ENCODE measurements at places on chromosomes 2 and 18.

DNA sequence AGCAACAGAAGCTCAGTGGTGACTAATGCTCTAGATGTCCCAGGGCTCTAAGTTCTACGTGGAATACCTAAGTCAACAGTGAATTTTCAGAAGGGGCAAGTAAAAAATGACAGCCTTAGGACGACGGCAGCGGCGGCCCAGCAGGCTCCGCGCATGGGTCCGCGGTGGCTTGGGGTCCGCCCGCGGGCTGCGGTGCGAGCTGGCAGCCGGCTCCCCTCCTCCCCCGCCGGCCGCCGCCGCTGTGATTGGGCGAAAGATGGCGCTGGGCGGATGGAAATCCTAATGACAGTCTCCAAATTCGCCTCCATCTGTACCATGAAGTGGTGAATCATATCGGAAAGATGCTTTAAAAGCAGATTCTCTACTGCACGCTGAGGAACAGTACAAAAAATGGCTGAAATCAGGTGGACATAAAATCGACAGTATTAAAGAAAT is 74.7 kb downstream of the HNRNPLL start:
- DNase-seq: peak; percentile 17

- no peak for DNase-seq
These were observed 89.2 kb downstream of the SH3RF3 start for GRCh38 chr2:109218087-109218791.

- DNase-seq: no peak
These were observed 6.6 kb upstream of the MTHFD2 start for GRCh38 chr2:74191596-74192380.

DNA sequence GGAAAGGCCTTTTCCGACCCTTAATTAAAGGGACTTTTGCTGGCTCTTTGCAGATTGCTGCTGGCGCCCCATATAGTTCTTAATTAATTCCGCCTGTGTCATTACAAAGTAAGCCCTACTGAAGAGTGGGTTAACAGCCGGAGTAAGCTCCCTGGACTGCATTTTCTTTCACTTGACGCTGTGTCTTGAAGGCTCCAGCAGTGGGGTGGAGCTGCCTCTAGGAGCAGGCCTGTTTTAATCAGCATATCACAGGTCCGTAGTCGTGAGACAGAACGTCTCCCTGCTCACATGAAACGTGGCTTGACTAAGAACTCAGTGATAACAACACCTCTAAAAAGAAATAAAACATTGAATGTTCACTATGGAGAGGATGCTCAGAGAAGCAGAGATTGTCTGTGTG is 329.9 kb upstream of the RAB12 start:
- DNase-seq: no peak

- DNase-seq: no peak
These were observed 964 bp downstream of the ZBTB7C start for GRCh38 chr18:48408111-48408726.

- DNase-seq: no peak
These were observed 36.8 kb downstream of the ADAM23 start for GRCh38 chr2:206480161-206480560.

GRCh38 chr2:26187114-26187513 is 14.2 kb downstream of the GAREM2 start:
- DNase-seq: no peak

GRCh38 chr18:45565280-45565970 is 49.9 kb upstream of the SLC14A2 start:
- no peak for DNase-seq

GRCh38 chr18:77984178-77984577 is 734.5 kb downstream of the GALR1 start:
- no peak for DNase-seq

- no peak for DNase-seq
These were observed 98.2 kb downstream of the DYSF start for GRCh38 chr2:71551631-71551915.

- DNase-seq: peak; percentile 53
These were observed 95.9 kb upstream of the MBOAT2 start for GRCh38 chr2:9099341-9099751.

GRCh38 chr2:204234879-204235278 is 298.3 kb downstream of the ICOS start:
- DNase-seq: no peak

GRCh38 chr2:54240515-54241469 is 15.2 kb downstream of the TSPYL6 start:
- no peak for DNase-seq

GRCh38 chr2:112033600-112033999 is 21.5 kb upstream of the TMEM87B start:
- peak; percentile 67 for DNase-seq

GRCh38 chr2:3522961-3523421 is 3.7 kb upstream of the ADI1 start:
- no peak for DNase-seq

GRCh38 chr2:64632835-64633819 is 20.6 kb downstream of the SERTAD2 start:
- DNase-seq: no peak

GRCh38 chr18:35467624-35468016 is 30.1 kb downstream of the INO80C start:
- DNase-seq: no peak

DNA sequence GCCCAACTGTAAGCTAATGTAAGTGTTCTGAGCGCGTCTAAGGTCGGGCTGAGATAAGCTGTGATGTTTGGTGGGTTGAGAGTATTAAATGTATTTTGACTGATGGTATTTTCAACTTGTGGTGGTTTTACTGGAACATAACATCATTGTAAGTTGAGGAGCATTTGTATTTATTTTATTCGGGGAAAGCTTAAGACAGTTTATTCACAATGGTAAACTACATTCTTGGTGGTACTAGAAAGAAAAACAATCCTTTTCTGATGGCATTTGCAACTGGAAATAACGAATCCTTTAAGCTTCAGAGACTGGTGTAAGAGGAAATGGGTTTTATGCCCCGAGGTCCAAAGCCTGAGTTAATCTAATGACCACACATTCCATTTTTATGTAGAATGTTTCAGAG is 283.3 kb upstream of the NETO1 start:
- DNase-seq: no peak

GRCh38 chr2:211833582-211834279 is 704.9 kb downstream of the ERBB4 start:
- DNase-seq: no peak

DNA sequence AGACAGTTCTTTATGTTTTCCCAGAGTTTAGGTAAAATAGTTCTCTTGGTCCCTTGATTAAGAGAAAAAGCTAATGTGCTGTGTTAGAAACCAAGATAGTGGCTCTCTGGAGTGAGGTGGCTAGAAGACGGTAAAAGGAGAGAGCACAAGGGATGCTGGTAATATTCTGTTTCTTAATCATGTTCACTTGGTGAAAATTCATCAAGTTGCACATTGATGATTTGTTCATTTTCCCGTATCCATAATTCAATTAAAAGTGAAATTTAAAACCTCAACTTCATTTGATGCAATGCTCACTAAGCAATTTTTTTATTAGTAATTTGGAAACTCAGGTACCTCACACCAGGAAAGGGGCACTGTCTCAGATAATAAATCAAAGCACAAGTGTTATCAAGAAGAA is 113.8 kb downstream of the NBAS start:
- DNase-seq: no peak

GRCh38 chr2:65654496-65654895 is 222.1 kb upstream of the SPRED2 start:
- no peak for DNase-seq

- DNase-seq: no peak
These were observed 107.7 kb upstream of the RAB27B start for GRCh38 chr18:54720620-54721019.

- peak; percentile 41 for DNase-seq
These were observed 43.6 kb downstream of the L3MBTL4 start for GRCh38 chr18:6370886-6371635.

GRCh38 chr2:136351684-136352083 is 233.7 kb upstream of the CXCR4 start:
- DNase-seq: no peak

DNA sequence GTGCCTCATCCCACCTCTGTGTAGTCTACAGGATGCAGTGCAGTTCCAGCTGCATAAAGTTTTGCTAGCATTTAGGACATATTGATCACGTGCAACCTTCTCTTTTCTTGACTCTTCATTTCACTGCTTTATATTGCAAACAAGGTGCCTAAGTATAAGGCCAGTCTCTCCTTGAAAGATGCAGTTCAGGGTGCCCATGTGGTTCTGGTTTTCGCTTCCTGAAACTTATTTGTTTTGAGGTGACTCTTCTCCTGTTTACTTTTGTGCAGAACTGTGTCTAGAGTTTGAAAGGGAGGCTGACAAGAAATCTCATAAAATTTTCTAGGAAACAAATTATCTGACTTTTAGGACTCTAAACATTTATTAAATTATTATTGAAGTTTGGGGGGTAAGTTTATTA is 189.9 kb downstream of the UBE2E3 start:
- no peak for DNase-seq

DNA sequence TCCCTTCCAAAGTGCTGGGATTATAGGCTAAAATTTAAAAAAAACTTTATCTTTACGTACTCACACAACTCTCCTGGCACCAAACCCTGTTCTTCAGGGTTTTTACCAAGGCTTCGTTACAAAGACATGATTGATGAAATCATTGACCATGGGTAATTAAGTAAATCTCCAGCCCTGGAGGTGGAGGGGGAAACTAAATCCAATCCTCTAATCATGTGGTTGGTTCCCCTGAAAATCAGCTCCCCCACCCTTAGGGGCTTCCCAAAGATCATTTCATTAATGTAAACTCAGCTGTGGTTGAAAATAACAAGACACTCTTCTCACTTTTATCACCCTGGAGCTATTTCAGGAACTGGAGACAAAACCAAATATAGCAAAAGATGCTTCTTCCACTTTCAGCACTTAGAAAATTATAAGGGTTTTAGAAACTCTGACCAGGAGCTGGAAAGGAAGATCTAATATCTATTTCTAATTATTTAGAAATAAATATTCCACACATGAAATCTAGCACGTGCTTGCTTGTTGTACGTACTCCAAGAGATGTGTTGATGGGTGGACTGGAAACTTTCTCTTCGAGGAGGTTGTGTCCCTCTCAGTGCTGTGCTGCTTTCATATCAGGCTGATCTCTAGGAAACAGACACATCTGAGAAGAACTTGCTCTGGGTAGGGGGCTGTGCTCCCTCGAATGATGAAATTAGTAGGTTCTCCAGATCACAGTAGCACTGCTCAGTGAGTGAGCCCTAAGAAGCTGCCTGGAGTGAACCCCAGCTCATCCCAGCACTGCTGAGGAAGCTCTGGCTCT is 67.2 kb downstream of the SMAD4 start:
- DNase-seq: no peak

- no peak for DNase-seq
These were observed 789.4 kb downstream of the EPHA4 start for GRCh38 chr2:220782609-220783113.

DNA sequence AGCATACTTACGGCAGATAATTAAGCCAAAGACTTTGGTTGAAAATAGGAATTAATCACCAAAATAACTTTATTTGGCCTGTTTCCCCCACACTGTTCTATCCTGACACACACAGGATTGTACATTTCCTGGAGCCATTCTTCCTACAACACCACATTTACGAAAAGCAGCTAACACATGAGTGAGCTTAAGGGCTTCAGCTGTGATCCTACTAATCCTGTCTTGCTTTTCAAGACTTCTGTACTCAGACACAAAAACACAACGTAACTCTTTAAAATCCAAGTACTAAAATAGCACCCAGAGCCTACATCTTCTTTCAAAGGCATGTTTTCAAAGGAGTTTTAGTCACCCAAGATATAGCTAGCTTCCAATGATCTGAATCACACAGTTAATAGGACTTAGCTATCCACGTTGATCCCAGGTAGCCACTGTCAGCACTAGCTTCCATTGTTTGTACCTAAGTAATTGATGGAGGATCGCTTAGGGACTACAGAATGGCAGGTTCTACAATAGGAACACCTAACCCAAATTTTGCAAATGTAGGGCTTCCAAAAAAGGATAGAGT is 42.8 kb upstream of the TTC39C start:
- DNase-seq: no peak

- no peak for DNase-seq
These were observed 35.4 kb upstream of the SKOR2 start for GRCh38 chr18:47286776-47287410.

DNA sequence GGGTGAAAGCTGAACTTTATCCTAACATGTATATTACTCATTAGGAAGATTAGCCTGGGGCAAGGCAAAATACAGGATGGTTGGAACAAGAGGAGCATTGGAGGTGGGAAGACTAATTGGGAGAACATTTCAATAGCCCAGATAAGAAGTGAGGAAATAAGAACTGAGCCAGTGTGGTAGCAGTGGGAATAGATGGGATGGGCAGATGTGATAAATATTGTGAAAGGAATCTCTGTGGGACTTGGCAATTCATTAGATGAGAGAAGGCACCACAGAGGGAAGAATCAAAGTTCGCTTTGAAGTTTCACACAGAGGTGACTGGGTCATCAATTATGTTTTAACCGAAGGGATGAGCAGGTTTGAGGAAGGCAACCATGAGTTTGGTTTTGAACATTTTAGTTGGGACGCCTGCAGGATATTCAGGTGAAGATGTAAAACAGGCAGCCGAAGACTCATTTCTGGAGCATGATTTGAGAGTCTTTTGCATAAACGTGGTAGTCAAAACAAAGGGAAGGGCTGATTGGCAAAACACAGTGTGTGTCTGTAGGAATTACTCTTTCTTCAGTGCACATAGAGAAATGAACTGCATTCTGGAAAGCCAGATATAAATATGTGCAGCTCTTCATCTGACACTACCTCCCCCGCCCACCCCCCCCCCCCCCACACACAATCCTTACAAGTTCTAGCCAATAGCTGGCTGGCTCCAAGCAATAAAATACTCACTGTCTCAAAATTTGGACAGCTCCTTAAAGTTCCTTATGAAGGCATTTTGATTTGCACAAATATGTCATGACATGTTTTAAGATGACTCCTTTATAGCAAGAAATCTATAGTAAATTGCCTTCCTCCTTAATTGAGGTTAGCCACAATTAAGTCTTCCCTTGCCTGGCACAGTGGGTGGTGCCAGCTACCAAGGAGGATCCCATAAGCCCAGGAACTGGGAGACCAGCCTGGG is 1.9 kb upstream of the SLC1A4 start:
- no peak for DNase-seq

- no peak for DNase-seq
These were observed 32.7 kb downstream of the CARF start for GRCh38 chr2:202944816-202945215.

DNA sequence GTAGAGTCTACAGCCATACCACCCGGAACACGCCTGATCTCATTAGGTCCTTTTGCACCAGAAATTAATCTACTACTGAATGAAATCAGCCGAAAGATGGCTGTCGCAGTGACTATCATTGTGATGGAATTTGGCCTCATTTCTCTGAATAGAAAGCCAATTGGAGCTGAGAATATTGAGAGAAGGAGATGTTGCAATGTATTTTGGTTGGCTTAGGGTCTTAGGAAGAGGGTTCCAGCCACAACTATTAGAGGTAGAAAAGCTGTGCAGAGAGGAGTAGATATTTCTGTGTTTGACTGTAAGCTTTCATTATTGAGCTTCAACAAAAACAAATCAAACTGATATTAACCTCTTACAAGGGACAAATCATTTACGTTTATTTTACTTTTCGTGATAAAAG is 98.1 kb downstream of the THSD7B start:
- DNase-seq: no peak

DNA sequence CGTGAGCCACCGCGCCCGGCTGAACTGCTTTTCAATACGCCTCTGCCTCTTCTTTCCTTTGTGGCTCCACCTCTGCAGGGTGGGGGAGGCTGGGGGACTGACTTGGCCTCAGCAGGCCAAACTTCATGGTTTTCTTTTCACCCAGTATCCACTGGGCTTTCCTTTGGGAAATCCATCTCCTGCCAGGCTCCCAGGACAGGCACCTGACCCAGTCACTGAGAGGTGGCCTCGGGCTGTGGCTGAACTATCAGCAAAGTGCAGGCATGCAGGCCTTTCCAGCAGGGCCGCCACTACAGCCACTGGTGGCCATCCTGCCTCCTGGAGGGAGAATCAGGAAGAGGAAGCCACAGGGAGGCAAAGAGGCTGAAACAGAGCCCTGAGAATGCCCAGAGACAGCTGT is 33.4 kb upstream of the SEMA4C start:
- no peak for DNase-seq

Data from RCC 7860 (cell line).